ENCODE measurements at places on chromosomes 2 and 18.
A peak's percentile ranks its signal among the peaks of the same experiment; 100 is the strongest.

GRCh38 chr2:153474407-153474806, 4.2 kb downstream of the RPRM start:
- H3K36me3 ChIP-seq, result no peaks in the 10 kb centered on the region
- H3K4me3 ChIP-seq, result no peak overlapping the region
- H3K27ac ChIP-seq, result peak overlapping the region; percentile 43
- peaks cover 18% of the 10 kb centered on the region for H3K27me3 ChIP-seq

GRCh38 chr18:361941-362310, 94.1 kb upstream of the THOC1 start:
- peaks cover 25% of the 10 kb centered on the region for H3K4me1 ChIP-seq
- H3K27ac ChIP-seq, result peak overlapping the region; percentile 80
- DNase-seq, result no peak
- no peak overlapping the region for H3K4me3 ChIP-seq
- no peaks in the 10 kb centered on the region for H3K36me3 ChIP-seq

GRCh38 chr2:67259556-67260342, 137.4 kb upstream of the ETAA1 start:
- no peak for DNase-seq
- H3K27me3 ChIP-seq, result no peaks in the 10 kb centered on the region
- no peaks in the 10 kb centered on the region for H3K36me3 ChIP-seq

GRCh38 chr18:74609535-74609934, 11.9 kb downstream of the ZNF407 start:
- no peaks in the 10 kb centered on the region for H3K27me3 ChIP-seq
- no peak for DNase-seq
- H3K36me3 ChIP-seq, result no peaks in the 10 kb centered on the region
- no peak overlapping the region for H3K27ac ChIP-seq
- H3K4me1 ChIP-seq, result no peaks in the 10 kb centered on the region

GRCh38 chr2:158045362-158045761, 56.3 kb upstream of the UPP2 start:
- H3K4me3 ChIP-seq, result no peak overlapping the region
- H3K36me3 ChIP-seq, result no peaks in the 10 kb centered on the region
- H3K4me1 ChIP-seq, result peaks cover 4% of the 10 kb centered on the region
- H3K27me3 ChIP-seq, result no peaks in the 10 kb centered on the region
- DNase-seq, result no peak
